ENCODE measurements at places on chromosomes 1 and 21.

- no peaks in the 10 kb centered on the region for H3K27me3 ChIP-seq
- no peak overlapping the region for H3K27ac ChIP-seq
- no peak overlapping the region for H3K4me3 ChIP-seq
- H3K4me1 ChIP-seq: no peaks in the 10 kb centered on the region
Measured at GRCh38 chr1:66176012-66176715, 357.8 kb upstream of the SGIP1 start.

DNA sequence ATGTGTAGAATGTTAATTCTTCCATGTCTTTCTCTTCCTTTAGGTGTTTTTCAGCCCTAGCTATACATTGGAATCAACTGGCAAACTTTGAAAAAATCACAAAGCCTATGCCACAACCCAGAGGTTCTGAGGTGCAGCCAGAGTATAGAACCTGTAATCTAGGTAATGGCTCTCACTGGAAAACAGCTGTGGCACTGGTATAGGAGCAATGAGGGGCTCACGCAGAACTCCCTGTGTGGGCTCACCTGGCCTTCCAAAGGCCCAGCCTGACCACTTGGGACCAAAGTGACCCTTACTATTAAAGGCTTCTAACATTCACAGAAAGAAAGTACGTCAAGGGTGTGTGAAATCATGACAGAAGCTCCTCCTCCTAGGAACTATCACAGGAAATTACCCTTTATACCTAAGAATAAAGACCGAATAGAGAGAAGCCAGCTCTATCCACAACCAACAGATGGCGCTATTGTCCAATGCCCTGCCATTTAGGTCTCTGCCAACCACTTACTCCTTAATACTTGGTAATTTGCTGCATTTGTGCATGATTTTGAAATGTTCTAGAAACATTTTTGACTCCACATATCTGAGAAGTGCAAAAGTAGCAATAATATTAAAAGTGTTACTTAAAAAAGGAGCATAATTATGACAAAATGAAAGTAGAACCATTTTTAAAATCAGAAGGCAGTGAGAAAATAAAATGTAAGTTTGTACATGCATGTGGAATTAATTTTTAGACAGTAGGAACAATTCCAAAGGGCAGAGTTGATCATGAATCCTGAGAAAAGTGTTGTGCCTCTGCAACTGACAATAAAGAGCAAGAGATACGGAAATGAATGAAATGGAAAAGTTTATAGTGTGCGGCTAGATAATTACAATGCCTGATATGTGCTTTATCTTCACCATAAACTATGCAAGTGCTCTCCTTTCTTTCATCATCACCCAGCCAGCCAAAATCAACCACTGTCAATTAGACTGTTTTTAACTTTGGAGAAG lies 93.1 kb upstream of the HAO2 start:
- H3K4me3 ChIP-seq: no peak overlapping the region
- DNase-seq: no peak
- H3K27me3 ChIP-seq: no peaks in the 10 kb centered on the region
- no peaks in the 10 kb centered on the region for H3K36me3 ChIP-seq
- no peak overlapping the region for H3K27ac ChIP-seq
- H3K4me1 ChIP-seq: no peaks in the 10 kb centered on the region

- no peaks in the 10 kb centered on the region for H3K36me3 ChIP-seq
- no peaks in the 10 kb centered on the region for H3K27me3 ChIP-seq
- H3K4me1 ChIP-seq: peaks cover 61% of the 10 kb centered on the region
Measured at GRCh38 chr1:109821221-109821669, 57.5 kb upstream of the EPS8L3 start.

- no peak for DNase-seq
- no peak overlapping the region for H3K4me3 ChIP-seq
- H3K36me3 ChIP-seq: no peaks in the 10 kb centered on the region
- H3K27ac ChIP-seq: no peak overlapping the region
- H3K27me3 ChIP-seq: no peaks in the 10 kb centered on the region
- no peaks in the 10 kb centered on the region for H3K4me1 ChIP-seq
Measured at GRCh38 chr1:34685225-34685624, 69.6 kb upstream of the GJB5 start.

DNA sequence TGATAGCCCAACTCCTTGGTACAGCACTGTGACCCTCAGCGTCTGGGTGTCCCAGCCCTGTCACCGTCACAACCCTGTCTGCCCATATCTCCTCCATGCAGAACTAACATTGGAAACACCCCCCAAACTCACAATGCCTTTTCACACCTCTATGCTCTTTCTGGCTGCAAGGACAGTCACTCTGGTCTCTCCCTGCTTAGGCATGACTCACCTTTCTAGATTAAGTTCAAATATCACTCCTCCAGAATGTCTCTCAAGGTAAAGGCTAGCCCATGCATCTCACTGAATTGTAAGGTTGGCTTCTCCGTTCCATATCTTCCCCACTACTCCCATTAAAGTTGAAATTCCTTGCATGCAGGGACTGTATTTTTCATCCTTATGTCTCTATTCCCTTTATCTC lies 17.0 kb upstream of the CAPN8 start:
- no peak for DNase-seq
- H3K27ac ChIP-seq: no peak overlapping the region
- H3K4me1 ChIP-seq: no peaks in the 10 kb centered on the region

DNA sequence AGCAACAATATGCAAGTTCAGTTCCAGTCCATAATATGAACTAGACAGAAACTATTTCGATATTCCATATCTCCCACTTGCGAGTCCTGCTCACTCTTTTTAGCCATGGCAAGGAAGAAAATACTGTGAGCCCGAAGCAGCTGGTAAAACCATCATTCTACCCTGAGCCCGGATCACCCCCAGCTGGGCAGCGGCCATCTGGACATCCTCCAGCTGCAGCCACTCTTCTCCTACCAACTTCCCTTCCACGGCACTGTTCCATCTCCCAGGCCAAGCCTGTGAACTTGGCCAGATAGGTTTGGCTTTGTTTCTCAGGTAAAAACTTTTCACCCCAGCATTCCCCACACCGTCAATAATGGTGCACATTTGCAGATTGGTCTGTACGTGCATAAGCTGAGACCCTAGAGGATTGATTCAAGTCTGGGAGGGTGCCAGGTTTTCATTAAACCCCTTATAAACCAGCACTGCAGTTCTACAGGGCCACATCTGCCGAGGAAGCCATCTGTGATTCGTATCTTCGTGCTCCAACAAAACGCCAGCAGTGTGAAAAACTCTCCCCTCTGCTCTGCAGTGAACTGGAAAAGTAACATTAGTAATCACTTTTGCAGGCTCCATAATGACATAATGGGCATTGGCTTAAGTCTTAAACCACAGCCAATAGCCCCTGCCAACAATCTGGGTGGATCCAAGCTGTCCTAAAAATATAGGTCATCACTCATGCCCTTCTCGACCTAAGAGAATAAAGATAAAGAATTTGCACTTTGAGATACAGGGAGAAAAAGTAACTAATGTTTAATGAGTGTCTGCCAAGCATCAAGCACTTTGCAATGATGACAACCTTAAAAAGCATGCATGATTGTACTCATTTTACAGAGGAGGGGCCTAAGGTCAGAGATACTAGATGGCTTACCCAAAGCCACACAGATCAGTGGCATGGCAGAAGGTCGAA lies 205.1 kb downstream of the PLPP3 start:
- H3K27me3 ChIP-seq: no peaks in the 10 kb centered on the region
- H3K36me3 ChIP-seq: no peaks in the 10 kb centered on the region
- DNase-seq: peak; percentile 36
- H3K4me1 ChIP-seq: no peaks in the 10 kb centered on the region
- H3K4me3 ChIP-seq: no peak overlapping the region
- no peak overlapping the region for H3K27ac ChIP-seq

DNA sequence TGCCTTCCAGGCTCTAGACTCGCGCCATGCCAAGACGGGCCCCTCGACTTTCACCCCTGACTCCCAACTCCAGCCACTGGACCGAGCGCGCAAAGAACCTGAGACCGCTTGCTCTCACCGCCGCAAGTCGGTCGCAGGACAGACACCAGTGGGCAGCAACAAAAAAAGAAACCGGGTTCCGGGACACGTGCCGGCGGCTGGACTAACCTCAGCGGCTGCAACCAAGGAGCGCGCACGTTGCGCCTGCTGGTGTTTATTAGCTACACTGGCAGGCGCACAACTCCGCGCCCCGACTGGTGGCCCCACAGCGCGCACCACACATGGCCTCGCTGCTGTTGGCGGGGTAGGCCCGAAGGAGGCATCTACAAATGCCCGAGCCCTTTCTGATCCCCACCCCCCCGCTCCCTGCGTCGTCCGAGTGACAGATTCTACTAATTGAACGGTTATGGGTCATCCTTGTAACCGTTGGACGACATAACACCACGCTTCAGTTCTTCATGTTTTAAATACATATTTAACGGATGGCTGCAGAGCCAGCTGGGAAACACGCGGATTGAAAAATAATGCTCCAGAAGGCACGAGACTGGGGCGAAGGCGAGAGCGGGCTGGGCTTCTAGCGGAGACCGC lies 2.0 kb upstream of the OLIG2 start:
- H3K27me3 ChIP-seq: no peaks in the 10 kb centered on the region
- DNase-seq: peak; percentile 73
- no peaks in the 10 kb centered on the region for H3K36me3 ChIP-seq
- no peak overlapping the region for H3K4me3 ChIP-seq
- peaks cover 64% of the 10 kb centered on the region for H3K4me1 ChIP-seq

- no peaks in the 10 kb centered on the region for H3K4me1 ChIP-seq
- no peak overlapping the region for H3K4me3 ChIP-seq
- H3K27ac ChIP-seq: no peak overlapping the region
- no peaks in the 10 kb centered on the region for H3K27me3 ChIP-seq
- no peak for DNase-seq
Measured at GRCh38 chr1:201074018-201074417, 38.2 kb downstream of the CACNA1S start.

DNA sequence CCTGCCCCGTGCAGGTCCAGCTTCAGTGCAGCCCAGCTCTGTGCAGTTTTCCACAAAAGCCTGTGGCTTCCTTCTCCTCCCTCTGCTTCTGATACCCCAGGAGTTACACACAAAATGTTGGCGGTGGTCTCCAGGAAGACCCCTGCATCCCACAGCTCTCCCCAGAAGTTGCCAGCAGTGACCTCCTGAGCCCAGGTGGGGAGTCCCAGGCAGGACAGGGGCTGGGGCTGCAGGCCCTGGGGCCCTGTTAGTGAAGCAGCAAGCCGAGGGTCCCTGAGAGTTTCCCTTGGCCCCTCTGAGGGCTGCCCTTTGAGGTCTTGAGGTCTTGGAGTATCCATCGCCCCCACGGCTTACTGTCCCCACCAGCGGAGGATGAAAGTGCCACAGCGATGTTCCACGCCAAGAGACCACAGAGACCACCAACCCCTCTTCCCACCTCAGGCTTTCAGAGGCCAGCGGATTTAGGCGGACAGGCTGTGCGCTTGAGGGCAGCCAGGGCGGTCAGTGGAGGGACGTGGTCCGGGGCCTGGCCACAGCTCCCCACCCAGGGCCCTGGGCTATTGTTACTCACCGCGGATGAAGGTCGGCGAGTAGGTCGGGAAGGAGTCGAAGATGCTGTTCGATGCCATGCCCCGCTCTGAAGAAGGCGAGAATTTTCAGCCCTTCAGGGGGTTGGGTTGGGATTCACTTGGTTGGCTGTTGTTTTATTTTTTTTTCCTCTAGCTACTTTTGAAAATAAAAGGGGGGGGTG lies 34.0 kb upstream of the RUNX3 start:
- H3K36me3 ChIP-seq: no peaks in the 10 kb centered on the region
- peak; percentile 48 for DNase-seq
- no peaks in the 10 kb centered on the region for H3K27me3 ChIP-seq
- no peaks in the 10 kb centered on the region for H3K4me1 ChIP-seq

DNA sequence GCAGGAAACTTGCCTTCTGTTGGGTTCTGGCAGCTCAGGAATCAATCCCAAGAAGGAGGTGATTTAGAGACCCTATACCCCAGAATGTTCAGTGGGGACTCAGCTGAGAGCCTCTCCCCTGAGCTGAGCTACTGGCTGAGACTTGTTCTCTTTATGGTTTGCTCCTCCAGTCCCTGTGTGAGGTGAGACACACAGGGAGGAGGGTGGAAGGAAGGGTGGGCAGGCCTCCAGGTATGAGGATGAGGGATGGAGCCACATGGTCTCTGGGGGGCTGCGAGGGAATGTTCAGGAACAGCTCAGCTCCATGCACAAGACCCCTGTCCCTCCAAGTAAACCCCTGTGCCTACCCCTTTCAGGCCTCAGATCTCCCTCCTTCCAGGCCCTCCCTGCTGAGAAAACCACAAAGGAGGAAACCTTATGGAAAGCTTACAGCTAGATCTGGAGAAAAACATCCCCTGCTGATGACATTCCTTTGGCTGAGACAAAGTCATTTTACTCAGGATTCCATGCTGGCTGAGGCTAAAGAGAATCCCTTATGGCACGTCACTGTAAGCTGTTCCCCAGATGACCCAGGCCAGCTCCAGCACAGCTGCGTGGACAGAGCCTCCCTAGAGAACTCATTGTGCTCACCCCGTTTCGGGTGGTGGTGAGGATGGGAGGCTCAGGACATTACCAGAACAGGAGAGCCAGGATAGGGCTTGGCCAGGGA lies 91.5 kb upstream of the IPO9 start:
- H3K36me3 ChIP-seq: no peaks in the 10 kb centered on the region
- H3K4me1 ChIP-seq: peaks cover 15% of the 10 kb centered on the region
- peaks cover 4% of the 10 kb centered on the region for H3K27me3 ChIP-seq

DNA sequence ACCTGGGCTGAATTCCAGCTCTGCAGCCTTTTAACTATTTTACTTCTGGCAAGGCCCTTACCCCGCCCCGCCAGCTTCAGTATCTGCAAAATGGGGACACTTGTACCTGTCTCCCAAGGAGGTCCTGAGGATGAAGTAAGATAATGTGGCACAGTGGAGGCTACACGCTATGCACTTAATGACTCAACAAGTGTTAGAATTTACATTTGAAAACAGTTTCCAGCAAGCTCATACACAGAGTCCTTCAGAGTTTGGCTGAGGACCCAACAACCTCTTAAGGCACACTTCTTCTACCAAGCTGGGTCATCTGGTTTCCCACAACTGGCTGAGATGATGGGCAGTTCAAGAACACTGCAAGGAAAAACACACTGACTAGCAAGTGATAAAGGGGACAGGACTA lies 30.2 kb upstream of the SLC22A15 start:
- H3K4me3 ChIP-seq: no peak overlapping the region
- H3K36me3 ChIP-seq: no peaks in the 10 kb centered on the region

GRCh38 chr1:202010180-202011015 lies at the start of gene ELF3:
Gene ELF3 (plus strand): TSS chr1:202010587. CDS start chr1:202011137, 550 bp downstream.
- H3K36me3 ChIP-seq: peaks cover 9% of the 10 kb centered on the region
- no peaks in the 10 kb centered on the region for H3K4me1 ChIP-seq
- DNase-seq: peak; percentile 82
- peak within 1 kb of the TSS; percentile 54 for H3K4me3 ChIP-seq
- H3K27ac ChIP-seq: peak within 1 kb of the TSS; percentile 87
- no peaks in the 10 kb centered on the region for H3K27me3 ChIP-seq

Data from upper lobe of left lung (tissue), 6 donors.